Activated CD4-positive, alpha-beta memory T cell treated with anti-CD3 and anti-CD28 coated beads for 36 hours (primary cell): ENCODE measurements at places on chromosomes 1 and 21. TPM values are rescaled to one million over a fixed set of nuclear protein-coding genes. Genes with fewer than 3 reads are reported as not detected.

GRCh38 chr21:41602531-41602930, 94.6 kb upstream of the TMPRSS2 start:
- no peak for DNase-seq
- H3K4me3 ChIP-seq: no peak overlapping the region
- H3K27ac ChIP-seq: no peak overlapping the region
- no peaks in the 10 kb centered on the region for H3K36me3 ChIP-seq
- peaks cover 10% of the 10 kb centered on the region for H3K27me3 ChIP-seq

The CDC14A gene
- total RNA-seq: 20.2 TPM

DNA sequence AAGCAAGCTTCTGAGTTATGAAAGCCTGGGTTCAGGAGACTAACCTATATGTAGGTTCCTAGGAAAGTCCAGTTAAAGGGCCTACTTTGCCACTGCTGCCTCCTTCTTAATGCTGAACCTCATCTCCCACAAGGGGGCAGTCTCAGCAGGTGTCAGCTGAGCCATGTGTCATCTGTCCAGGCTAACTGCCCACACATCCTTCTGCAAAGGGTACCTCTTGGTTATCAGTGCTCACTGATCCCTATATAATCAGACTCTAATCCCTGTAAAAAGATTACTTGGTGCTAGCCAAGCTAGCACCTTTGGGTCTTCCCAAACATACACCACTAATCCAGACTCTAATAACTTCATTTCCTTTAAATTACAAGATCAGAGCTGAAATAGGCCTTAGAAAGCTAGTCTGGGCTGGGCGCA, 9.0 kb downstream of the PRDX1 start:
- no peaks in the 10 kb centered on the region for H3K27me3 ChIP-seq
- H3K36me3 ChIP-seq: peaks cover 59% of the 10 kb centered on the region
- H3K27ac ChIP-seq: peak overlapping the region; percentile 73
- H3K4me1 ChIP-seq: peaks cover 20% of the 10 kb centered on the region
- peak; percentile 72 for DNase-seq

The WNT9A gene
- total RNA-seq: 0.12 TPM

The ADORA1 gene
- not detected for total RNA-seq

The RGS8 gene
- total RNA-seq: 0.05 TPM

DNA sequence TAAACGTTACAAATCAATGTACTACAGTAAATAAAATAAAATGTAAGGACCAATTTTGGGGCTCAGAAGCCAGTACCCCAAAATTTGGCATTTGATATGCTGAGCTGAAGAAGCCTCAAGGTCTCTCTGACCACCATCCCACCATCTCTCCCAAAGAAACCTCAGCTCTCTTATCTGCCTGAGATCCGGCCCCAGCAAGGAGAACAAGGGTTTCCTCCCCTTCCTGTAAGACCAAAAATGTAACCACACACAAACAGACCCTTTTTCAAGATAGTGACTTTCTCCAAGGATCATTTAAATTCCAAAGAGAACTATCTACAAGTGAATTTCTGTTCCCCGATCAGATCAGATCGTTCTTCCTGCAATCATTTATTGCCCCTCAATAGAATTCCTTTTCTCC, 68.1 kb upstream of the SLC45A1 start:
- DNase-seq: no peak
- H3K27me3 ChIP-seq: no peaks in the 10 kb centered on the region
- H3K4me3 ChIP-seq: no peak overlapping the region
- H3K27ac ChIP-seq: no peak overlapping the region
- H3K4me1 ChIP-seq: peaks cover 10% of the 10 kb centered on the region

GRCh38 chr1:173648880-173649605, 13.9 kb downstream of the TEX50 start:
- H3K27ac ChIP-seq: no peak overlapping the region
- no peak overlapping the region for H3K4me3 ChIP-seq
- H3K36me3 ChIP-seq: no peaks in the 10 kb centered on the region

- H3K4me3 ChIP-seq: no peak overlapping the region
- peaks cover 26% of the 10 kb centered on the region for H3K27me3 ChIP-seq
- no peaks in the 10 kb centered on the region for H3K4me1 ChIP-seq
These were observed 132.4 kb upstream of the LMO4 start for GRCh38 chr1:87196110-87196827.

GRCh38 chr1:199920635-199921034, 106.9 kb upstream of the NR5A2 start:
- H3K27ac ChIP-seq: no peak overlapping the region
- no peak for DNase-seq
- H3K36me3 ChIP-seq: no peaks in the 10 kb centered on the region
- H3K4me1 ChIP-seq: no peaks in the 10 kb centered on the region

GRCh38 chr1:28580722-28581530, 11.1 kb upstream of the RAB42 start:
- peak overlapping the region; percentile 91 for H3K4me3 ChIP-seq
- peaks cover 29% of the 10 kb centered on the region for H3K4me1 ChIP-seq
- DNase-seq: peak; percentile 75
- peak overlapping the region; percentile 89 for H3K27ac ChIP-seq

The PALMD gene
- total RNA-seq: not detected

- no peaks in the 10 kb centered on the region for H3K36me3 ChIP-seq
- peaks cover 10% of the 10 kb centered on the region for H3K27me3 ChIP-seq
- no peak for DNase-seq
- H3K4me3 ChIP-seq: no peak overlapping the region
- H3K27ac ChIP-seq: no peak overlapping the region
These were observed 17.4 kb downstream of the AK4 start for GRCh38 chr1:65165269-65165993.

DNA sequence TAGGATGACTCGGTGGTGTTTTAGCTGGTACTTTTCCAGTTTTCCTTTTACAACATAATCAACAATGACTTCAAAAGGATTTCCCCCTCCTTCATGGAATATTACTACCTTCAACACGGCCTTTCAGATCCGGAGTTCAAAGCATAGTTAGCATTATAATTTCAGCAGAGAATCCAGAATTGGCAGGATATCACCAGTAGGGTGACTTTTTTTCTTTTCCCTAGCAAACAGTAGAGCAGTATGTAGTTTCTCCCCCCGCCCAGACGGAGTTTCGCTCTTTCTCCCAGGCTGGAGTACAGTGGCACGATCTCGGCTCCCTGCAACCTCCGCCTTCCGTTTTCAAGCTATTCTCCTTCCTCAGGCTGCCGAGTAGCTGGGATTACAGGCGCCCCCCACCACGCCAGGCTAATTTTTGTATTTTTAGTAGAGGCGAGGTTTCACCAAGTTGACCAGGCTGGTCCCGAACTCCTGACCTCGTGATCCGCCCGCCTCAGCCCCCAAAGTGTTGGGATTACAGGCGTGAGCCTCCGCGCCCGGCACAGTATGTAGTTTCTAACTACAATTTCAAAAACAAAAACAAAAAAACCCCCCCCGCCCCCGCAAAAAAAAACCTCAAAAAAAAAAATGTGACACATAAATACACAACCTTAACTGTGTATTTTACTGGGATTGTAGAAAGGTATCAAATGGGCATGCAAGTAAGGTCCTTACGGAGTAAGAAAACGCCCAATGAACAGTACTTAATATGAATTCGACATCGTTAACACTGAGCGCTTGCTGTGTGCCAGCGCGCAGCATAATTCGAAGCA, 1.5 kb upstream of the COX20 start:
- peak; percentile 66 for DNase-seq
- H3K4me1 ChIP-seq: peaks cover 35% of the 10 kb centered on the region
- peaks cover 25% of the 10 kb centered on the region for H3K36me3 ChIP-seq
- H3K27ac ChIP-seq: peak overlapping the region; percentile 99
- H3K27me3 ChIP-seq: no peaks in the 10 kb centered on the region

The TRAF3IP3 gene
- total RNA-seq: 212 TPM

The XCL1 gene
- 1.2 TPM for total RNA-seq

The CDC7 gene
- total RNA-seq: 20.4 TPM

- no peaks in the 10 kb centered on the region for H3K27me3 ChIP-seq
- H3K27ac ChIP-seq: peak overlapping the region; percentile 74
- peaks cover under 1% of the 10 kb centered on the region for H3K36me3 ChIP-seq
- H3K4me1 ChIP-seq: peaks cover 41% of the 10 kb centered on the region
These were observed 70.5 kb upstream of the HSPA13 start for GRCh38 chr21:14453339-14454015.

- peaks cover 9% of the 10 kb centered on the region for H3K27me3 ChIP-seq
- no peak overlapping the region for H3K4me3 ChIP-seq
- no peak overlapping the region for H3K27ac ChIP-seq
- peak; percentile 16 for DNase-seq
- no peaks in the 10 kb centered on the region for H3K36me3 ChIP-seq
These were observed 360.6 kb downstream of the FAM72C start for GRCh38 chr1:143611159-143611558.

The RHEX gene
- total RNA-seq: not detected
